HepG2 (cell line): ENCODE measurements at places on chromosomes 11 and 22. TPM values are rescaled to one million over a fixed set of nuclear protein-coding genes. Genes with fewer than 3 reads are reported as not detected.

- no peak overlapping the region for H3K27ac ChIP-seq
- peaks cover 36% of the 10 kb centered on the region; the same call in 2 of the 3 replicates for H3K27me3 ChIP-seq
- DNase-seq, result no peak
- H3K4me3 ChIP-seq, result no peak overlapping the region
These were observed 15.9 kb upstream of the APOBEC3A start for GRCh38 chr22:38941488-38941987.

DNA sequence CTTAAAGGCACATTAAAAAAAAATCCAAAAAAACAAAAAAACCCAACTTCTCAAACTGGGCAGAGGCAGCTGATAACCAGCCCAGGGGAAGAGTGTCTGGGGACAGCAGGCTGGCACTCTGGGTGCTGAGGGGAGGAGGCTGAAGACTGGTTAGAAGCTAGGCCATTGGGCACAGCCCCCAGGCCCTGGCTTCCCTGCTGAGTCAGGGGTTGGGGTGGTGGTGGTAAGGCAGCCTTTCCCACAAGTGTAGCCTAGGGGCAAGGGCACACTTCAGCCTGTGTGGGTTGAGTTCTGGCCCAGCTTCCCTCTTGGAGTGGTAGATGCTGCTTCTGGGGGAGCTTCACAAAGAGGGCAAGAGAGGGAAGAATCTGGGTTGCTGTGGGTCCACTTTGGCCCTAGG is 16.3 kb upstream of the ARFGAP3 start:
- H3K27me3 ChIP-seq, result no peaks in the 10 kb centered on the region
- H3K4me3 ChIP-seq, result no peak overlapping the region
- H3K36me3 ChIP-seq, result peaks cover 35% of the 10 kb centered on the region

GRCh38 chr11:121323046-121323607 is 30.6 kb downstream of the SC5D start:
- no peaks in the 10 kb centered on the region for H3K27me3 ChIP-seq
- H3K4me1 ChIP-seq, result no peaks in the 10 kb centered on the region
- no peaks in the 10 kb centered on the region for H3K36me3 ChIP-seq
- no peak for DNase-seq

HTATIP2 gene
- not detected in 2 replicates for total RNA-seq
